ENCODE measurements at places on chromosomes 2 and 18.

GRCh38 chr18:80245781-80246444 is 1.4 kb downstream of the PARD6G start:
- no peak for ATAC-seq

DNA sequence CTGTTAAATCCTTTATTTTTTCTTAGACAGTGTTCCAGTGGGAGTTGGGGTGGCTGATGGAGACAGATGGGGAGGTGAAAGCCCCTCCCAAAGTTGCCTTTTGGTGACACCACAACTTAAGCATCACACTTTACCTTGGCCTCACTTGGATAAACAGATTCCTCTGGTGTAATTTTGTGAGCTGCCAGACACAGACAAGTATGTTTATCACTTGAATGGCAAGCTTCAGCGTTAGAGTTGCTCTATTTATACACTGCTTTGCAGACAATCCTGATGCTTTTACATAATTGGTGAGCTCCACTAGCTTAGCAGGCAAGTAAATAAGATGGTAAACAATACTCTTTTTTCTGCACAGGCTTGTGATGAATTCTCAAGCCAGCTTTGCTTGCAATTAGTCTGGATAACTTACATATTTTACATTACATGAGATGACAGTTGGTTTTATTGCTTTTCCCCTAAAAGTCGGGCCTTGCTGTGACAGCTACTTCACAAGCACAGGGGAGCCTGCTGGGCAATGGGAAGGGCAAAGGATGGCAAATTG is 226.2 kb downstream of the SLC8A1 start:
- no peak for ATAC-seq

DNA sequence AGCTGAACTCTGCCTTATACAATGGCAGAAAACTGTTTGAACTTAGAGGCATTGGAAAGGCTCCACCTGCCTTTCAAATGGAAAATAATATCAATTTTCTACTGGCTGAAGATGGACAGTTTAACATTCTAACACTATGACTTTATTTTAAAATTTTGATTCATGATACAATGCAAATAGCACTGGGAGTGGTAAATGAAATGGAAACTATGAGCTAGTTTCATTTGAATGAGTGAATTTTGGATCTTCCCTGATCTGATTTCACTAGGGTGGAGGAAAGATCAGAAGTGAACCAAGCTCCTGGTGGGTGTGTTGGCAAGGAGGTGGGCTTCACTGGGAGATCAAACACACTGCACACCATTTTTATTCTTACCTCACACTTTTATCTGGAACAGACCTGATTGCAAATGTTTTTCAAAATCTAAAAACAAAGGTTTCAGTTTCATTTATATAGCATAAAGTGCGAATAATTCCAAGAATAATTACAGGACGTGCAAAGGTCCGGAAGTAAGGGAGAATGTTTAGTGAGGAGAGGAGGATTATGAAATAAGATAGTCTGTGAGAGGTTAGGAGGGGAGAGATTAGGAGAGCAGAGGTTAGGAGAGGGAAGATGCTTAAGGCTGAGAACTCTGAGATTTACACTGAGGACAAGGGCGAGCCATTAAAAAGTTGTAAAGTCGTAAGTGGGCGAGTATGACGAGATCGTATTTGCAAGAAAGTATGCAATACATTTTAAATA is 18.6 kb upstream of the MBP start:
- peak; percentile 4 for ATAC-seq

- peak; percentile 43 for ATAC-seq
Measured at GRCh38 chr2:146238254-146238966, 1606.4 kb upstream of the ACVR2A start.

DNA sequence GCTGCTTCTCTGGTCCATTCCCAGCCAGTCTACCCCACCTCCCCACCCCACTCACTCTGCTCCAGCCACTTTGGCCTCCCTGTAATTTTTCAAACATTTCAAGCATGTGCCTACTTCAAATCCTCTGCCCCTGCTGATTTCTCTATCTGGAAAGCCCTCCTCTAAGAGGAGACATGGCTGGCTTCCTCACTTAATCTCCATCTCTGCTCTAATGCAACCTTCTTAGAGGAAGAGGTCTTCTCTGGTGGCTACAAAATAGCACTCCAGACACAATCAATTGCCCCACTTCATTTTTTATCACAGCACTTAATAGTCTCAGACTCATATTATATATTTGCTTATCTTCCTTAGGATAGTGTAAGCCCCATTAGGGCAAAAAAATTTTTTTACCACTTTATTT is 161.1 kb upstream of the SLC39A10 start:
- no peak for ATAC-seq

All from stimulated activated memory B cell treated with anti-CD40 and anti-IgM and Interleukin-4, amounts not matched to agents 10 μg/mL and 1 μg/mL and 100 μg/mL, for 72 hours (primary cell).